Left renal pelvis (tissue), 4 donors: ENCODE measurements at places on chromosomes 11 and 22.

GRCh38 chr22:17960011-17960410 lies 64.3 kb downstream of the MICAL3 start:
- no peak for DNase-seq

- no peak for DNase-seq
Measured at GRCh38 chr22:21031545-21032036, 770 bp downstream of the SLC7A4 start.

- DNase-seq = no peak
Measured at GRCh38 chr11:119786431-119787073, 57.6 kb upstream of the NECTIN1 start.

DNA sequence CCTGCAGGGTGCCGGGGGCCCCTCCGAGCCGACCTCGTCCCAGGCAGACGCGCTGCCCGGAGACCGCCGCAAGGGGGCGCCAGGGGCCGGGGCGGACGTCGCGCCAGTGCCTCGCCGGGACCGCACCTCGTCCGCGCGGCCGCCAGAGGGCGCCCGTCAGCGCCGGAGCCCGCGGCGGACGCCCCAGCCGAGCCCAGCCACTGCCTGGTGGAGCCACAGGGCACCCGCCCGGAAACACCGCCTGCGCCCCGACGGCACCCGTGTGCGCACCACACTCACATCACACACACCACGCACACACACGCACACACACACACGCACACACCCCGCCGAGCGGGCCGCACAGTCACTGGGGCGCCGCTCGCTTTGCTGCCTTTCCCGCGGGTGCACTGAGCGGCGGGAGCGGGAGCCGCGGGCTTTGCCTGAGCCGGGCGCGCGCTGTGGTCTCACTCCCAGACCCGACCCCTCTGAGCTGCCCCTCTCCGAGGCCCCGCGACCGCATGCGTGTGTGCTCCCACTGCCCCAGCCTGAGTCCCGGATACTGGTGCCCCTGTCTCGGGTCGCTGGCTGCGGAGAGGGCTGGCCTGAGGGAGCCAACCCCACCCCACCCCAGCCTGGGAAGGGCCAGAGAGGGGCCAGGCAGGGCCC lies 449.3 kb downstream of the OPCML start:
- peak; percentile 45 for DNase-seq

GRCh38 chr22:32204040-32204855 lies 625 bp downstream of the RFPL2 start:
- DNase-seq = no peak

DNA sequence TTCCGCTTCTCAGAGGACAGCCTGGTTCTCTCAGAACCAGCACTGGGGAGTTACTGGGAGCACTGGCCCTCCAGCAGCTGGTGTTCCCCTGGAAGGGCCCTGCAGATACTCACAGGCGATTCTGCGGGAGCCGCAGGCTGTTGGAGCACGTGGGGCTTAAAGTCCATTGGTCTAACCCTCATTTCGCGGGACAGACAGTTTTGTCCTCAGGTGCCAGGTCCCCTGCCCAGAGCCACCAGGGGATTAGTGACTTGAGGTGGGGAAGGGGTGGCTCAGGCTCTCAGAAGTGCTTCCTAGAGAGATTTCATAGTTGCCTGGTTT lies 53.9 kb downstream of the CACNA1I start:
- DNase-seq = no peak

DNA sequence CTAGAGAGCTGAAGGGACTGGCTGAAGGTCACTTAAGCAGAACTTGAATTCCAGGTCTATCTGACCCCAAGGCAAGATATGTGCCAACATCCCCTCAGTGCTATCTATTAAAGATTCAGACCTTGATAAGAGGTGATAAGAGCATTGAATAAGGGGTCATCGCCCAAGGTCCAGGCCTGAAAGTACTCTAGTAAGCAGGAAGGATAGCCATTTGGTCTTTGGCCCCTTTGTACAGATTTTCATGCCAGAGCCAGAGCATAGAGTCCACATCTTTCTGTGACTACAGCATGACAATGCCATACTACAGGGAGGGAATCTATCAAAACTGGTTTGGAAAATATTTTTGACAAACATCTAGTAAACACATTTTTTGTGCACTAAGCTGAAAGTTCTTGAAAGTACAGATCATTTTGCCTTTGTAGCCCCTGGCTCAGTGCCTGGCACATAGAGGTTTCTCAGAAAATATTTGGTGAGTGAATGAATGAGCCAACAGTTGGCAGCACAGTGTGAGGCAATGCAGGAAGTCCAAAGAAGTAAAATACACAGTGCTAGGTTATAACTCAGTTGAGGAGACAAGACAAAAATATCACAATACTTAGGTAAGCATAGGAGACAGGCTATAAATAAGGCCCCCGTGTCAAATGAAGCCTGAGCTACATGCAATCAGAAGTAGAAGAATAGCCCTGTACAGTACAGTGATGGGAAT lies 15.1 kb upstream of the RRAS2 start:
- no peak for DNase-seq

DNA sequence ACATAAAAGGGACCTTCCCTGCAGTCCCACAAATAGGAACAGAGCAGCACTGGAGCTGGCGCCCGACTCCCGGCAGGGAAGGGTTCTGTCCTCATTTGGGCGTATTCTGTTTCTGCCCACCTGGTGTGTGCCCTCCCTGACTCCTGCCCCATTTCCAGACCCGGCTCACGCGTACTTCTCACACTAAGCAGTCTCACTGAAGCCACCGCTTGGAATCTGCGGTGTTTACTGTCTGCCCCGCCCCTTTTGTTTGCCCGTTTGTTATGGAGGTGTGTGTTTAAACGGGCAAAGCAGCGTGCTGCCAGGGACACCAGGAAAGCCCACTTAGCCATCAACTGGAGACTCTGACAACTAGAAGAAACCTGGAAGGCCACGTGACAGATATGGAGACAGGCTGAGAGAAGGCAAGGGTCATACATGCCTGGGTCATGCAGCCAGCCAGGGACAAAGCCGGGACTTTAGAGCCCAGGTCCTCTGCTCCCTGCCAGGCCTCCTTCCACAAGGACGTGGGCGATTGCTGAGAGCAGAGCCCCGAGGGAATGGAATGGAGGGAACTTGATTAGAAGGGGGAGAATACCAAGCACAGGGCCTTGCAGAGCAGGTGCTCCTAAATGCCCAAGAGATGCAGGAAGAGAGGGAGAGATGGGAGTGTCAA lies 8.7 kb upstream of the EFCAB6 start:
- no peak for DNase-seq

DNA sequence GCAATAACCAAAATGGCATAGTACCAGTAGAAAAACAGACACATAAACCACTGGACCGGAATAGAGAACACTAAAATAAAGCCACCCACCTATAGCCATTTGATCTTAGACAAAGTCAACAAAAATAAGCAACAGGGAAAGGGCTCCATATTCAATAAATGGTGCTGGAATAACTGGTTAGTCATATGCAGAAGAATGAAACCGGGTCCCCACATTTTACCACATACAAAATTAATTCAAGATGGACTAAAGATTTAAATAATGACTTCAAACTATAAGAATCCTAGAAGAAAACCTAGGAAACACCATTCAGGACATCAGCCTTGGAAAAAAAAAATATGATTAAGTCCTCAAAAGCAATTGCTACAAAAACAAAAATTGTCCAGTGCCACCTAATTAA lies 30.1 kb upstream of the NOX4 start:
- DNase-seq = no peak

DNA sequence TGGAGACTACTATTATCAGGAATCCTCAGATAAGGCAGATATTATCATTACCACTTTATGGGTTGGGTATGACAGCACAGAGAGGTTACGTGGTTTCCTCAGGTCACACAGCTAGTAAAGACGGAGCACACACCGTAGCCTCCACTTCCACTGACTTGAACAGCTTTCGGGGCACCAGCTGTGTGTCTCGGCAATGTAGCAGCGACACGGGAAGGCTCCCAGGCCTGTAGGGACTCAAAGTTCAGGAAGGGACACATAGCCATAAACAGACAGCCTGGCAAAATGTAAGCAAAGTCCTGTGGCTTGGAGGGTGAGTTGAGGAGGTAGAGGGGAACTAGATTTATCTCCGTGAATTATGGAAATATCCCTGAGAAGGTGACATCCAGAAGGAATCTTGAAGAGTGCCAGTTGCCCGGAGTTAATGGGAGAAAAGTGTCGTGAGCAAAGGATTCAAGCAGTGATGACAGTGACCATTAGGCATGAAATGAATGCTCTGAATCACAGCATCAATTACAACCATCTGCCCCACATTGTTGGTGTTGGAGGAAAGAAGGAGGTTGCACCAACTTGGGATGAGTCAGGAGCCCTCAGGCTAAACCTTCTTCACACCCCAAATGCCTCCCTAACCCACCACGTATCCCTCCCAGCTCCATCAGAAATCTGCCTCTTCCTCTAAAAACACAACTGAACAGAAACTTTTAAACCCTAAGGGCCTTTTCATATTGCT lies 106.7 kb upstream of the ASPHD2 start:
- no peak for DNase-seq

DNA sequence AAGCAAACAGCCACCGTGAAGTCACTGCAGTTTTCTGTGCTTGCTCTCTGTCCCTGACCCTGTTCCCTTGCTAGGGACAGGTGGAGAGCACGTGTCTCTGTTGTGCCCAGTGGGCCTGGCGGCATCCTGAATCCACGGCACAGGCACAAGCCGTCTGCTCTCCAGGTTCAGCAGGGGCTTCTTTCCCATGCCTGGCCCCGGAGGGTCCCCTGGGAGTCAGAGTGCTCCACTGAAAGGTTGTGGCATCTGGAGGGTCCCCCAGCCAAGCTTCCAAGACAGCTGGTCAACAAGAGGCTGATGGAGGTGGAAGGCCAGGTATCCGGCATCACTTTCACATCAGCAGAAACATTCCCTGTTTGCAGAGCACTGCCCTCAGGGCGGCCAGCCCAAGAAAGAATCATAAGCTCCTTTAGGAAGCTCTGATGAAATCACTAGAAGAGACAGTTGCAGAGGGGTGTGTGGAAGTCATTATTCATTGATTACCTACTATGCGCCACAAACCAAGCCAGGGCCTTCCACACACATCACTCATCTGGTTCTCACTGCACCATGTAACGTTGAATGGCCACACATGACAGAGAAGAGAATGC lies 346.4 kb upstream of the B3GAT1 start:
- DNase-seq = no peak

DNA sequence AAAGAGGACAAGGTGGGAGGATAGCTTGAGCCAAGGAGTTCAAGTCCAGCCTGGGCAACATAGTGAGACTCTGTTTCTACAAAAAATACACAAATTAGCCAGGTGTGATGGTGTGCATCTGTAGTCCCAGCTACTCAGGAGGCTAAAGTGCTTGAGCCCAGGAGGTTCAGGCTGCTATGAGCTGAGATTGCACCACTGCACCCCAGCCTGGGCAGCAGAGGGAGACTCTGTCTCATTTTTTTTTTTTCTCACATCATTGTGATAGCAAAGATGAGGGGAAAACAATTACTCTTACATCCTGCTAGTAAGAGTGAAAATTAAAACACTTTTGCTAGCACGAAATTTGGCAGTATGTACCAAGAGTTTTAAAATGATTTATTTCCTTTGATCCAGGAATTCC lies 463.7 kb downstream of the TMEM135 start:
- peak; percentile 3 for DNase-seq

DNA sequence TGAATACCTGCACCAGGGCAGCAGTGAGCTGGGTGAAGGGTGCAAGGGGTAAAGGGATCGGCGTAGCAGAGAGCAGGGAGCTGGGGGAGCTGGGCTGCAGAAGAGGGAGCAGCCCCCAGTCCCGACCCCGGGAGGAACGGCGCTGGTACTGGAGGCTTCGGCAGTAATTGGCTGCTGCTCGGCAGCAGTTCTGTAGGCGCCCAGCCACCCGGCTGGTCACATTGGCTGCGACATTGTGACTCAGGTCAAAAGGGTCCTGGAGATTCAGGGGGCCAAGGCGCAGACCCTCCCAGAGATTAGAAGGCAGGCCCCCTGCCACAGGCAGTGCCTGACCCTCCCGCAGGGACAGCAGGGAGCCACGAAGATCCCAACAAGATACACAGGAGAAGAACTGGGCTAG lies 2.1 kb upstream of the EEF1G start:
- no peak for DNase-seq

DNA sequence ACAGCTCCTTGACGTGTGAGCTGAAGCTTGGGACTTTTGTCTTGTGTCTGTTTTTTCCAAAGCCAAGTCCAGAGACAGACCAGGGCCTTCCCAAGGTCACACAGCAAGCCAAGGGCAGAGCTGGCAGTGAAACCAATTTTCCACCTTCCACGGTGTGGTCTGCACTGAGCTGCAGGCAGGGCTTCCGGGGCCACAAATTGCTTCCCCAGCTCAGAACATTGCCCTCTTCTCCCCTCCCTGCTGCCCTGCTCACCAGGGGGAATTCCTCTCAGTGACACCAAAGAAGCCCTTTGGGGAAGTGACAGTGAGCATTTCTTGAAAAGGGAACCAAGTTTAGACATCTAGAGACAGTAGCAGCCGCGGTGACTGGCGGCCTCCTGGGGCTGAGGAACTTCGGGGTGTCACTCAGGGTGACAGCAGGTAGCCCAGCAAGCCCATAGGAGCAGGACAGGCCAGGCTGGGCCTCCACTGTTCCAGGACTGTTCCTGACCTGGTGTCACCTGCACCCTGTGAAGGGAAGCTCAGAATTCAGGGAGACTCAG lies 9.2 kb downstream of the FXYD2 start:
- no peak for DNase-seq

GRCh38 chr11:35851342-35851741 lies 92.5 kb upstream of the LDLRAD3 start:
- DNase-seq = no peak

DNA sequence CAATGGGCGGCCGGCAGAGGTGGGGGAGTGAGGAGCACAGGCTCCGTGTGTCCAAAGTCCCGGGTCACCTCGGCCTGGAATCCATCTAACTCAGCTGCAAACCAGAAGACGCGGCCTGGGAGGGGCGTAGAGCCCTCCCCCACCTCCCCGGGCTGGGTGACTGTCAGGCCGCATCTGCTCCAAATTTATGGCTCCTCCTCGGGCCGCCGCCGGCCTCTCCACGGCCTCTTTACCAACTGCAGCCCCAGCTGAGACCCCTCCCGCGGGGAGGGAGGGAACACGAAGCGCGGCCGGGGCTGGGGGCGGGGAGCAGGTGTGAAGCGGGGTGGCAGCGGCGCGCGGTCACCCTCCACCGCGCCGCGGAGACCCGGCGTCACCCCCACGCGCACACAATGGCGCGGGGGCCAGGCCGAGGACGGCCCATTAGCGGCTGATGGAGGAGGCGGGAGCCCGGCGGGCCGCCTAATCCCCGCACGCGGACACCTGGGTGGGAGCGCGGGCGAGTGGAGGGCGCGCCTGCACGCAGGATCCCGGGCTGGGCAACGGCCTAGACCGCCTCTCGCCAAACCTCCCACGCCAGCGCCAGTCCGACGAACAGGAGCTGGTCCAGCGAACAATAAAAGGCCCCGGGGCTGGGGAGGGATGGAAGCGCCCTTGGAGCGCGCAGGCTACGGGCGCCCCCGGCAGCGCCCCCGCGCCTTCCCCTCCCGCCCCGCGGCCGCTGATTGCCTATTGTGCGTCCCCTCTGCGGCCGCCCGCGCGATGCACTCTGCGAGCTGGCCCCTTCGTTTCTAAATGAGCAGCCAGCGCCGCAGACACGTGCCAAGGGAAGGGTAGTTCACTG lies 25.9 kb upstream of the ROBO3 start:
- DNase-seq = no peak

DNA sequence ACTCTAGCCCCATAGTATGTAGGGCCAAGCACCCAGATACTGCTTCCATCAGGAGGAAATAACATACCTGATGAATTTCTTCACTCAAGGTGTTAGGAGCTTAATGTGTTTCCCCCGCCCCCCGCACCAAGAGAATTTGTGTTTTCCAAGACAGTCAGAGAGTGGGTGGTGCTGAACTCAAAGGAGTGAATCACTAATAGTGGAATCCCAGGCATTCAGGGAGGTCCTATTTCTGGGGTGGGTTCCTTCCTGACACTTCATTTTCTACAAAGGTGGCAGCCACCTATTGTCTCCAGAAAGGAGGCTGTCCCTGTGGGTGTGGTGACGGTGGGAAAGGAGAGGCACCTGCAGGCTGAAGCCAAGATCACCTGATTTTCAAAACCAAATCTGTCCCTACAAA lies 50.8 kb upstream of the ELF5 start:
- no peak for DNase-seq
